ENCODE measurements at places on chromosomes 3 and 15.

DNA sequence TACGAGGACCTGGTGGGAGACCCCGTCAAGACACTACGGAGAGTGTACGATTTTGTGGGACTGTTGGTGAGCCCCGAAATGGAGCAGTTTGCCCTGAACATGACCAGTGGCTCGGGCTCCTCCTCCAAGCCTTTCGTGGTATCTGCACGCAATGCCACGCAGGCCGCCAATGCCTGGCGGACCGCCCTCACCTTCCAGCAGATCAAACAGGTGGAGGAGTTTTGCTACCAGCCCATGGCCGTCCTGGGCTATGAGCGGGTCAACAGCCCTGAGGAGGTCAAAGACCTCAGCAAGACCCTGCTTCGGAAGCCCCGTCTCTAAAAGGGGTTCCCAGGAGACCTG is 2.5 kb downstream of the CHST2 start:
- DNase-seq = no peak

- DNase-seq = no peak
These were observed 12.0 kb upstream of the CPA3 start for GRCh38 chr3:148853076-148853475.

DNA sequence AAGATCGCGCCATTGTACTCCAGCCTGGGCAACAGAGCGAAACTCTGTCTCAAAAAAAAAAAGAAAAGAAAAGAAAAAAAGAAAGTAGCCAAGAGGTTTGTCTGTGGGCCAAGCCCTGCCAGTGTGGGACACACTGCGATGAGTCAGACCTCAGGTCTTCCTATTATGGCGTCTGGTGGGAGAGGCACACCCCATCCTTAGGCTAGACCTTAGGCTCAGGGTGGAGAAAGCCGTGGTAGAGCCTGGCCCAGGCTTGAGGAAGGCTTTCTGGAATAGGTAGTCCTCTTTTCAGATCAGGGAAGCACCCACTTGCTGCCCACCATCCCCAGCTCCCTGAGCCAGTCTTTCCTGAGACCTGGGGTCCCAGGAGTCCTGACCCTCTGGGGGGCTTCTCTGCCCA is 6.0 kb downstream of the HEMK1 start:
- peak; percentile 33 for DNase-seq

- DNase-seq = peak; percentile 91
These were observed 83.1 kb downstream of the DNAJB8 start for GRCh38 chr3:128383316-128384235.

- no peak for DNase-seq
These were observed 18.9 kb downstream of the LOXL1 start for GRCh38 chr15:73945130-73945508.

- DNase-seq = no peak
These were observed 6.4 kb downstream of the ASTE1 start for GRCh38 chr3:131020122-131020693.

DNA sequence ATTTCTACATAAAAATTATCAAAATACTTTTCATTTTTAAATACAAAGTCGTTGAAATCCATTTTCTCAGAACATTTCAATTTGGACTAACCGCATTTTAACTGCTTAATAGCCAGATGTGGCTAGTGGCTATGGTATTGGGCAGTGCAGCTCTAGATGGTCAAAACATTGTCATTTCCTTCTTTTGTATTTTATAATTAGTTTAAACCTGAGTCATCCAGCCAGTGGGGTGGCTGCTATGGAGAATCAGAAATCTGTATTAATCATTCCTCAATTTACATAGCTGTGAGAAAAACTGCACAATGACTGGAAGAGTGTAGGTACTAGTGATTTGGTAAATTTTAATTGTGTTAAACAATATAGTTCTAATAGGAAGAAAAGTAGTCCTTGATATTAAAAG is 245.3 kb downstream of the PDZRN3 start:
- peak; percentile 6 for DNase-seq

GRCh38 chr3:124451630-124452317 is 278.5 kb upstream of the UMPS start:
- no peak for DNase-seq

DNA sequence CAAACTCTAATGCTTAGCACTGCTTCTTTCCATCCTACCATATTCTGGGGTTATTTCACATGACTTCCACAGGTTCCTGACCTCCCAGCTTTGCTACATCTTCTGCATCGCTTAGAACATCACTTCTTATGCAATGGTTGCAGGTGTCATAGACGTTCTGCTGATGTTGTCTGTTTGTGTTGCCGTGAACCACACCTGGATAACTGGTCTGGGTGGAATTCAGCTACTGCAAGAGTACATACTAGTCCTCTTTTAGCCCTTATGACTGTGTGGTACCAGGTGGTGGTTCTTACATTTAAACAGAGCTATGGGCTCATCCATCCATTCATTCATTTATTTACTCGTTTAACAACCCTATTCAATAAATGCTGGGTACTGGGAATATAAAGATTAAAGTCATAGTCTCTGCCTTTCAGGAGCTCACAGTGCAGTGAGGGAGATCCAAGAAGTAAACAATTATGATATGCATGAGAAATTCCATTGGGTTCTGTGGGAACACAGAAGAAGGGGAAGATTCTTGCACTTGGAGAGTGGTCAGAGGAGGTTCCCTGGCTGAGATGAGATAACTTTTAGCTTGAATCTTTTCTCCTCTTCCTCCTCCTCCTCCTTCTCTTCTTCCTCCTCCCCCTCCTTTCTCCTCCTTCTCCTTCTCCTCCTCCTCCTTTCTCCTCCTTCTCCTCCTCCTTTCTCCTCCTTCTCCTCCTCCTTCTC is 30.8 kb downstream of the TMEM45A start:
- DNase-seq = no peak

Measured in astrocyte of the hippocampus (primary cell).